A549 treated with AZD2906 at 1 μM for 4 hours (cell line): ENCODE measurements at places on chromosomes 3 and 15. TPM values are rescaled to one million over a fixed set of nuclear protein-coding genes. Genes with fewer than 3 reads are reported as not detected.

The RBMS3 gene
- total RNA-seq, result 0.43 to 1.1 TPM (median 0.88 TPM) in 5 replicates

The GOLGA8K gene
- 0.31 to 1.2 TPM (median 0.75 TPM) in 5 replicates for total RNA-seq

The POLQ gene
- 5.7 to 6.8 TPM (median 6.0 TPM) in 5 replicates for total RNA-seq

The TRPM1 gene
- total RNA-seq, result not detected in 5 replicates

The LTK gene
- total RNA-seq, result 0.05 to 0.20 TPM (median 0.05 TPM) in 5 replicates

The GOLGA8M gene
- 0.07 to 0.11 TPM in 2 of 5 replicates, not detected in the others for total RNA-seq
